ENCODE measurements at places on chromosomes 7 and 10.

GRCh38 chr7:106720641-106721040 is 59.7 kb upstream of the CCDC71L start:
- DNase-seq, result no peak

- no peak for DNase-seq
Observed at GRCh38 chr10:30080161-30080560, 20.8 kb upstream of the JCAD start.

- no peak for DNase-seq
Observed at GRCh38 chr7:104415700-104416099, 87.3 kb downstream of the LHFPL3 start.

- DNase-seq, result no peak
Observed at GRCh38 chr10:31299119-31299518, 19.9 kb upstream of the ZEB1 start.

- DNase-seq, result no peak
Observed at GRCh38 chr7:99137411-99138180, 6.3 kb downstream of the SMURF1 start.

DNA sequence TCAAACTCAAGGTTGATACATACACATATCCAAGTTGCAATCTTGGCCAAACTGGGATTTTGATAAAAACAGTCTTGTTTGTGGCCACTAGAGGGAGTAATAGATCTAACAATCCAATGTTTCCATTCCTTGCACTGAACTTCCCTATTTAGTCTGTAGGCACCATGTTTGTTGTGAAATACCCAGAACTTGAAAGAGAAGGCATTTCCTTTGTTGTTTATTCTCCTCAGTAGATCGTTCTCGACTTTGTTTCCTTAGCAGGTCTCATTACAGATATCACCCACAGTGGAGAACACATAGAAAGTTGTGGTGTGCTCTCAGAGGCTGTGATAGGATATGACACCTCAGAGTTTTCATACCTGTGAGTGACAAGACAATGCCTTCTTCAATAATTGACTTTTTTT is 70.3 kb upstream of the MXI1 start:
- no peak for DNase-seq

DNA sequence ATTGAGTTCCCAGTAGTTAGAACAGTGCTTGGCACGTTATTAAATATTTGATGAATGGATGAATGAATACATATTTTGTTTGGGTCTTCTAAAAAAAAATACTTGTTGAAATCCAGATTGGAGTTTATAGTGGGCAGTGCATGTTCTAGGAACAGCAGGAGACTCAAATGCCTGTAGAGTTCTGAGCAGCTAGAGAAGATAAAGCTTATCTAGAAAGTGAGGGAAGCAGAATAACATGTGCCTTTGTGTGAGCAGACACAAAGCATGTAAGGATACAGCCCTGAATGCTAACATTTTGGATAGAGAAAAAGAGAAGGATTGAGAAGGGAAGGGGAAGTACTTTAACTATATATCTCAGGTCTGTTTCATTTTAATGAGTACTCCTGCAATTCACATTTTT is 71.9 kb downstream of the SRI start:
- DNase-seq, result no peak

- no peak for DNase-seq
Observed at GRCh38 chr7:79176859-79177477, 276.5 kb downstream of the MAGI2 start.

DNA sequence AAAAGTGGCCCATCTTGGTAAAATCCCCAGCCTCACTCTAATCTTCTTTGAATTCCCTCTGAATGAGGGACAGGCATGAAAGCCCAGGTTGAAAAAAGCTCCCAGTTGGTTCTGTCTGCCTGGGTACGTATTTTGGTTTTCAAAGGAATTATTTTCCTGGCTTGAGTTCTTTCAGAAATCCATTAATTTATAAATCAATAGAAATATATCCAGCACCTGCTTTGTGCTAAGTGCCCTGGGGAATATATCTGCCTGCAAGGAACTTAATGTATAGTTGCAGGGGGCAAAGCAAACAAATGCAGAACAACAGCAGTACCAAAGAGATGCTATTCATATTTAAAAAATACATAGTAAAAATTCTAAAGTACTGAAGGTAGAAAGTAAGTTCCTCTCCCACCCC is 362.7 kb downstream of the REEP3 start:
- no peak for DNase-seq

DNA sequence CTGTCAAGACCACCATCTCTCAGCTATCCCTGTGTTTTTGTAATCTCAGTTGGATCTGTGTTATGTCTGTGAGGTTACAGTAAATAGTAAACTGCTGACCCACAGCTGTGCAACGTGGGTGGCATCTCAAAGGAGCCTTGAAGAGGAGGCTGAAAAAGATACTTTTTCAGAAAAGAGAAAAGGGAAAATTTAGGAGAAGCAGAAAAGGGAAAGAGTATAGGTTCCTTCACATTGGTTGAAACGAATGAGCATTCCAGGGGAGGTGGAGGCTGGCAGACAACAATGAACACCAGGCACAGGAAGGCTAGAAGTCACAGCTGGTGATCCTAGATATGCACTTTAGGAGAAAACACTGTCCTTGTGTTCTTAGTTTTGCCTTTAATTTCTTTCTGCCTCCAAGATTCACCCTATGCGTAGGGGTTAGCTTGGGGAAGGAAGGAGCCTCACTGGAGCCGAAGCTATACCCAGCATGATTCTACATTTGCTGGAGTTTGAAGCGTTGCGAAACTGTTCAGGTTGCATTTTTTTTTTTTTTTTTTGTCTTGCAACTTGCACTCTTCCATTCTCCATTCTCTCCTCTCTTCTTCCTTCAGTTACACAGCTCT is 18.3 kb downstream of the CPED1 start:
- no peak for DNase-seq

DNA sequence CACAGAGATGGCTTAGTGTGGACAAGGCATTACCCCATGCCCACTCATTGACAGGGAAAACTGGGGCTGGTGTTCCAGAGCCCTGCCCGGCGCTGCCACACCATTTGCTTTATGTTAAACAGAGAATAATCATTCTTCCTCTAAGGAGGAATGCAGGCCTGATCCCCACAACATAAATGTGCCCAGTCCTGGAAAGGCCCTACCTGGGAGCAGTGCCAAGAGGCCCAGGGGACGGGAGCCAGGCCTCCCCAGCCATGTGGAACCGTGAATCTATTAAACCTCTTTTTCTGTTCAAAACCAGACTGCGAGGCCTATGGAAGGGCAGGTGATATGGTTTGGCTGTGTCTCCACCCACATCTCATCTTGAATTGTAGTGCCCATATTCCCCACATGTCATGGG is 264.1 kb downstream of the GRID1 start:
- no peak for DNase-seq

DNA sequence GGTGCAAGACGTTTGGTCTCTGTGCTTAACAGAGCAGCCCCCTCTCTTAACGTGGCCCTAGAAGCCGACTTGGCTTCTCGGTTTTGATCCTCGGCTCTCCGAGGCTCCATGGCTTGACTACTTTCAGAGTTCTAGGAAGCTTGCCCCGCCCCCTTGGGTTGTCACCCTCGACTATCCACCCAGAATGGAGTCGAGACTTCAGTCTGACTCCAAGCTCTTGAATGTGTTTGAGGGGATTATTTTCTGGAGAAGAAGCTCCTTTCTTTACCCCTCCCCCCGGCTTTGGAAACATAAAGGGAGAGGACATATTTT is 448 bp downstream of the SEC24C start:
- DNase-seq, result peak; percentile 3

DNA sequence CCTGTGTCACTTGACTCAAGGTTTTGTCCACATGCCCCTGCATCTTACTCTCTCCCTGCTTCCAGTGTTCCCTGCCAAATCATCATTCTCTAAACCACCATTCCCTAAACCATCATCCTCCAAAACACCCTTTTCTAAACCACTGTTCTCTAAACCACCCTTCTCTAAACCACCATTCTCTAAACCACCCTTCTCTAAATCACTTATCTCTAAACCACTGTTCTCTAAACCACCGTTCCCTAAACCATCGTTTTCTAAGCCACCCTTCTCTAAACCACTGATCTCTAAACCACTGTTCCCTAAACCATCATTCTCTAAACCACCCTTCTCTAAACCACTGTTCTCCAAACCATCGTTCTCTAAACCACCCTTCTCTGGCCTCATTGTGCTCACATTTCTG is 142.1 kb downstream of the CXCL12 start:
- no peak for DNase-seq

- no peak for DNase-seq
Observed at GRCh38 chr7:46291601-46292150, 370.6 kb upstream of the IGFBP3 start.

GRCh38 chr7:23532490-23533237 is 883 bp upstream of the TRA2A start:
- no peak for DNase-seq

DNA sequence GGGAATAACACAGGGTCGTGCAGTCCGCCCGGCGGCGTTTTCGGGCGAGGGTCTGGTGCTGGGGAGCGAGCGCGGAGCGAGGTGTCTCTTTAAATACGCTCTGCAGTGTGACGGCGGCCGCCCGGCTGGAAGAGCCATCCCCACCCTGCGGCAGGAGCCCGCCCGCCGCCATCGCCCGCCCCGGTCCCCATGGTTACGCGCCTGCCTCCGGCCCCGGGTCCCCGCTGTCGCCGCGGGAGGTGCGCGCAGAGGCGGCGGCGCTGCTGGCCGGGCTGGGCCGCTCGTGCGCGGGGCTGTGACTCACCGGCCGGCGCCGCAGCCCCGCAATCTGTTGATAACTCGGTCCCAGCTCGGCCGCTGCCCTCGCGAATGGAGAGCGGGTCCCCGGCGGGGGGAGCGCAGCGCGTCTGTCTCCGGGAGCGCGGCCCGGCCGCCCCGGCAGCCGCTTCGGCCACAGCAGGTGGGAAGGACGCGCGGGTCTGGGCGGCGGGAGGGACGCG is at the start of gene ADGRA1:
TSS of gene ADGRA1 (plus strand) at position 246 of the 500 bp plus-strand sequence. CDS start 986 bp downstream, outside the sequence.
- DNase-seq, result no peak

- DNase-seq, result no peak
Observed at GRCh38 chr10:59864141-59864962, 42.0 kb downstream of the CCDC6 start.

GRCh38 chr7:26653430-26654399 is 210.7 kb downstream of the SKAP2 start:
- DNase-seq, result peak; percentile 90

DNA sequence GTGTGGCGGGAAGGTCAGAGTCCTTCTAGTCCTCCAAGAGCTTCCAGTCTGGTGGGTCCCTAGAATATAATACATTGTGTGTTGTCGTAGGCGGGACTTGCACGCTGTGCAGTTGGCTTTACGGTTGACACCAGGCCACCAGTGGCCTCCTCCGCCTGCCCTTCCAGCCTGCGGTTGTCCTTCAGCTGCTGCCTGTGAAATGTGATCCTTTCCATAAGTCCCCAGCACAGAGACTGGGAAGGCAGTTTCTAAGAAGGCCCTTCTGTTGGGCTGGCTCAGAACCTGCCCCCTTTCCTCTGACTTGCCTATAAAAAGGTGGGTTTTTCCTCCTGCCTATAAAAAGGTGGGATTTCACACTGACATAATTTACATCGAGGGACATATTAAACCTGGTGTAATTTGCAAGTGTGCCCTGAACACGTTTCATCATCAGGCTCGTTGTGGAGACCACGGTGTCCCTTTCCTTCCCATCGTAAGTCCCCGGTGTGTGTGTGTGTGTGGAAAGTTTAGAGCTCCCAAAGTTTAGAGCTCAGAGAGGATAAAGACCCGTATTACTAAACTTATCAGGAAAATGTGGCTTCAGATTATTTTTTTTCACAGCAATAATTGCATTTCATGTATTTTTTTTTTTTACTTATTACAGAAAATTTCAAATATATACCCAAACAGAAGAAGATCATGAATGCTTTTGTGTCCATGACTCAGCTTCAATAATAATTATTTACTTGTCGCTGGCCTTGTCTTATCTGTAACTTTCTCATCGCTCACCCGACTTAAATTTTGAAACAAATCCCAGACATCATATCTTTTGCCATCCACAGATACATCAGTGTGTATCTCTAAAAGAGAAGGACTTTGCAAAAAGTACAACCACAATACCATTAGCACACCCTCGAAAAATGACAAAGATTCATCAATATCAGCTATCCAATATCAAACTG is 45.1 kb downstream of the CUX1 start:
- DNase-seq, result no peak

GRCh38 chr7:43490016-43490415 is 92.9 kb upstream of the STK17A start:
- no peak for DNase-seq

GRCh38 chr7:42494199-42494710 is 257.2 kb upstream of the GLI3 start:
- DNase-seq, result no peak

- DNase-seq, result peak; percentile 77
Observed at GRCh38 chr10:78579995-78580394, 488.8 kb upstream of the ZMIZ1 start.

GRCh38 chr7:158270856-158271413 is 316.7 kb downstream of the PTPRN2 start:
- DNase-seq, result no peak

- DNase-seq, result no peak
Observed at GRCh38 chr7:46054272-46054671, 133.2 kb upstream of the IGFBP3 start.

DNA sequence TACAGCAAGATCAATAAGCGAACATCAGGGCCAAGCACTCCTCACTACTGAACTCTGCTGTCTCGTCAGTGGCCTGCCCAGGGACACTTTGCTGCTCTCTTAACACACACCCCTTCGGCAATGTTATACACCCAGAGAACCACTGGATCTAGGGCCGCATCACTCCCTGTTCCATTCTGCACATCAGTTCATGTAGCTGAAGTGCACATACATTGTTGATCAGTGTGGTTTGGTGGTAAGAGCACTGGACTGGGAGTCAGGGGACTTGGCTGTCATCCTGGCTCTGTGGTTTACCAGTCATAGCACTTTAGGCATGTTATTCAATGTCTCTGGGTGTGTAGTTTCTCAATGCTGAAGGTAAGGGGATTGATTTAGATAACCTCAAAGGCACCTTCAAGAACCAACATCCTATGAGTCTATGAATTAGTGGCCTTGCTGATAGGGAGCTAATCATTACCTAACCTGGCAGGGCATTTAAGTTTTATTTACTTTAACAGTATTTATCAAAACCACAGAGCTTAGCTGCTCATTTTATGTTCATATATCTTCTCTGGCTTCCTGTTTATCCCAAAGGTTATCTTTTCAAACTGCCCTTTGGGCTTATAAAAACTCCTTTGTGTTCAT is 24.8 kb downstream of the DUSP5 start:
- DNase-seq, result no peak

DNA sequence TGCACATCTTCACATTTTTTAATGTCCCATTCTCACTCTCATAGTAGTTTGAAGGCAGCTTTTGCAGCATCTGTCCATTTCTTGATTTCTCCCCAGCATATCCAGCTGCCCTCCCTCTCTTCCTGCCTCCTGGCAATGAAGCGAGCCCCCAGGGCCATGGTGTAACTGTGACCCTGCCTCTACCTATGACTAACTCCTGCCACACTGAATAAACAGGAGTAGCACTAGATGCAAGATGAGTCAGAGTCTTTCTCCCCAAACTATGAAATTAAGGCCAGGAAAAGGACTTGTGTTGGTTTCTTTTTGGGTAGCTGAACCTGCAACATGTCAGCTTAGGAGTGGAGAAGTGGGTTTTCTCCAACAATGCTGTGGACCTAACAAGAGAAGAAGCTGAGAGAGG is 329.0 kb downstream of the RNLS start:
- DNase-seq, result no peak

GRCh38 chr7:26627891-26628341 is 236.5 kb downstream of the SKAP2 start:
- DNase-seq, result peak; percentile 98
